ENCODE measurements at places on chromosomes 12 and 14.

- no peak for DNase-seq
Measured at GRCh38 chr12:111224186-111225066, 144.5 kb downstream of the PHETA1 start.

DNA sequence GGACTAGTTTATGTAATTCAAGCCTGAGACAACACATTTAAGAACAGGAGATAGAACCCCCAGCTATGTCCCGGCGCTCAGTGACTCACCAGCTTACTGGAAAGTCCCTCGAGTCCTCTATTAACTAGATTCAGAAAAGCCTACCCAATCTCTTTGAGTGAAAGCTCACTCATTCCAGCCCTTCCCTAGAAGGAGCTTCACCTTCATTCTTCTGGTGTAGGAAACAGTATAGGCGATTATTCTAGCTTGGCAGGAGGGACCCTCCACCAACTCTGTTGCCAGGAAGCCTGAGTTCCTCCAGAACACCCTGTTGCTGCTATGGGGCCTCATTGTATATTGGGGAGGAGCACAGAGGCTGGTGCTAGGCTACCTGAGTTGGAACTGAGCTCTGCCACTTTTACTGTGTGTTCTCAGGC is 57.2 kb upstream of the AEBP2 start:
- DNase-seq, result no peak

GRCh38 chr12:13504736-13505135 is 308.2 kb downstream of the EMP1 start:
- no peak for DNase-seq

DNA sequence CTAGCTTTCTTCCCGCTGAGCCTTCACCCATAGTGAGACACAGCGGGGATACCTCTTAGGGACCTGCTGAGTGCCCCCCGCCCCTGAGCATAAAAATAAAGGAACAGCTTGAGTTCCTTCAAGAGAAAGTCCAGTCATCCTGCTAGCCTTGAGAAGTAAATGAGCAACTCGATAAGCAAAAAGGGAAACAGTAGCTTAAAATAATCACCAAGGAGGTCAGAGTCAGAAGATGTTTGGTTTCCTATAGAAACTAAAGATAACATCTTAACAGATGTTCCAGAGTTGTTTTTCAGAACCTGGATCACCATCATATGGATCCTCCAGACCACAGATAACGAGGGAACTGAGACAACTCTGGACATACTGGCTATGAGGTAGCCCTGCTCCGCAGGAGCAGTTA is 94.0 kb downstream of the BCAT1 start:
- DNase-seq, result no peak

- DNase-seq, result no peak
Measured at GRCh38 chr14:55133416-55133815, 4.4 kb downstream of the LGALS3 start.

DNA sequence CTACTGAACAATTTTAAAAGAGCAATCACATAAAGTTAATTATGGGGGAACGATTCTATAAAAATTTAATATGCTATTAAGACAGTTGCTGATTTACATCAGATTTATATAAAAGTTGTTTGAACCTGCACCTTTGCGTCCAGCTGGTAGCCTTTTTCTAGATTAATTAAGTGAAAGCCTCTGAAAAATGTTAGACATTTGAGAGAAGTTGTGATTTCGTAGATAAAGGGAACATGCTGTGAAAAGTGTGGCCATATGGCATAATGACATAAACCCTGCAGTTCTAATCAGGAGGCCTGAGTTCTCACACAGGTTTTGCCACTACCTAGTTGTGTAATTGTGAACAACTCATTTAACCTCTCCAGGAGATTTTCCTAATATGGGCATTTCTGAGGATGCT is 187.2 kb downstream of the TMTC2 start:
- DNase-seq, result peak; percentile 58

- no peak for DNase-seq
Measured at GRCh38 chr14:61476754-61477410, 155.5 kb downstream of the PRKCH start.

- no peak for DNase-seq
Measured at GRCh38 chr12:110104188-110105094, 19.7 kb upstream of the IFT81 start.

DNA sequence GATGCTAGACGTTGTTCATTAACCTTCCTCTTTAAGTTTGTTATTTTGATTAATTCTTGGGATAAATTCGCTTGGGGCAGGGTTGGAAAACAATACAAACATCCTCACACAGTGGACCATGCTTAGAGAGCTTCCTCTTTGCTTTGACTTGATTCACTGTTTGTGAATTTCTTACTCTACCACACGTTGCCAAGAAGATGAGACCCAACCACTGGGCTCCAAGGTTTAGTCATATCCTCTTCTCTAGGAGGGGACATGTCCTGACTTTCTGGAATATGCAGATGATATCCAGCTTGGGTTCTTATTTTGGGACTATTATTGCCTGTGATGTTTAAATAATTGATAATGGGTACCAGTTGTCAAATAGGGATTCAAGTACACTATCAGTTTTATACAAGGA is 428.2 kb downstream of the ATP23 start:
- DNase-seq, result no peak

DNA sequence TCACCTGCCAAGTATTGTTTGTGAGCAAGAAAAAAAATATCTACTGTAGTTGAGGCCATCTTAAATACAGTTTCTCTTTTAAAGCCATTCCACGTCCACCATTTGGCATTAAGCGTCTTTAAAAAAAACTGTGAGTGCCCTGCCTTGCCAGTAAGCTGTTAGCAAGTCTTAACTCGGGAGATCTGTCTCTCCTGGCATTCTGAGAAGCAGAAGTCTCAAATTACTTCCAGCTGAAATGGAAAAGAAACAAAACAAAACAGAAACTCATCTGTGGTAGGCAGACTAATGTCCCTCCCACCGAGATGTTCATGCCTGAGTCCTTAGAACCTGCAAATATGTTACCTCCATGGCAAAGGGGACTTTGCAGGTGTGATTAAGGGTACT is 126.2 kb downstream of the CRADD start:
- DNase-seq, result no peak

GRCh38 chr14:86057018-86057667 is 527.2 kb downstream of the FLRT2 start:
- DNase-seq, result no peak

- no peak for DNase-seq
Measured at GRCh38 chr14:100677554-100678468, 48.9 kb upstream of the DLK1 start.

- no peak for DNase-seq
Measured at GRCh38 chr12:132070298-132070697, 73.8 kb downstream of the DDX51 start.

- no peak for DNase-seq
Measured at GRCh38 chr12:124520265-124520701, 47.1 kb downstream of the NCOR2 start.

DNA sequence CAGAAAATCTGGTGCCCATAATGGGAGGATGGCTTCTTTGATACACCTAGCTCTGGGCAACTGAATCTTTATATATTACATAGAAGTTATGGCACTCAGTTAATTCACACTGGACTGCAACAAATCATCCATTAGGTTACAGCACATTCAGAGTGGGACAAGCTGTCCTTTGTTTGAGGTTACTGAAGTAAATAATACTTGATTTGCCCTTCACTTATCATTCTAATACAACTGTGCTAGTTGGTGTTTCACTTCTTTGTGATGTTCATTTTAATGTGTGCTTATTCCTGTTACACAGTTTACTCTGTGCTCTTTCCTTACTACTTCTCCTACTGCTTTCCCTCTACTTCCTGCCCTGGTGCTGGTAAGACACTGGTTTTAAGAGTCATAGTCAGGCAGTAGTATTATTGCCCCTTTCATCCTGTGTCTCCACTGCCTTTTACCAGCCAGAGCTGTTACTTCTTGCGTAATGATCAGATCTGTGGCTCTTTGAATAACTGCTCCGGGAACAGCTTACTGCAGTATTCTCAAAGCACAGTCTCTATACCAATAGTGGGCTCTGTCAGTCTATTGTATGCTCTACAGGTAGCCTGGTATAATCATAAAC is 36.4 kb upstream of the GXYLT1 start:
- DNase-seq, result no peak

DNA sequence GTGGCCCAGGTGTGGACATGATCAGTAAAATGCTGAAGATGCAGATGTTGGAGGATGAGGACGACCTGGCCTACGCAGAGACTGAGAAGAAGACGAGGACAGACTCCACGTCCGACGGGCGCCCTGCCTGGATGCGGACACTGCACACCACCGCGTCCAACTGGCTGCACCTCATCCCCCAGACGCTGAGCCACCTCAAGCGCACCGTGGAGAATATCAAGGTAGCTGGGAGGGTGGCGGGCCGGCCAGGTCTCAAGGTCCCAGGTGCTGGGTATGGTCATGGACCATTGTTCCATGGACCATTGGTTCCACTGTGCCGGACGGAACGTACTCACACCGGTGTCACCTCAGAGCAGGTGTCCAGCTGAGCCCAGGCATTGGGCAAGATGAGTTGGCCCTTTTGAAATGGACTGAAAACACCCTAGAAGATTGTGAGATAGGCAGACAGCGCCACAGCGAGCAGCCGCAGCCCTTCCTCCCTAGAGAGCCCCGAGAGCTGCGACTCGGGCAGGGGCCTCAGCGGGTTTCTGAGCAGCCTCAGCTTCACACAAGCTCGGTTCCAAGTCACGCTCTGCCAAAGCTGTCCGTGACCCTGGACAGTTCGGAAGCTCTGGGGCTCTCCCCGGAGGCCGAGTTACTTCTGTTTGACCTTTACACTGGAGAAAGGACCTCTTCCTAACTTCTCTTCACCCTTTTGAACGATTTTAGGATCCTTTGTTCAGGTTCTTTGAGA is 38.9 kb downstream of the HSP90AA1 start:
- DNase-seq, result no peak

- no peak for DNase-seq
Measured at GRCh38 chr14:103704708-103705107, 10.5 kb downstream of the XRCC3 start.

DNA sequence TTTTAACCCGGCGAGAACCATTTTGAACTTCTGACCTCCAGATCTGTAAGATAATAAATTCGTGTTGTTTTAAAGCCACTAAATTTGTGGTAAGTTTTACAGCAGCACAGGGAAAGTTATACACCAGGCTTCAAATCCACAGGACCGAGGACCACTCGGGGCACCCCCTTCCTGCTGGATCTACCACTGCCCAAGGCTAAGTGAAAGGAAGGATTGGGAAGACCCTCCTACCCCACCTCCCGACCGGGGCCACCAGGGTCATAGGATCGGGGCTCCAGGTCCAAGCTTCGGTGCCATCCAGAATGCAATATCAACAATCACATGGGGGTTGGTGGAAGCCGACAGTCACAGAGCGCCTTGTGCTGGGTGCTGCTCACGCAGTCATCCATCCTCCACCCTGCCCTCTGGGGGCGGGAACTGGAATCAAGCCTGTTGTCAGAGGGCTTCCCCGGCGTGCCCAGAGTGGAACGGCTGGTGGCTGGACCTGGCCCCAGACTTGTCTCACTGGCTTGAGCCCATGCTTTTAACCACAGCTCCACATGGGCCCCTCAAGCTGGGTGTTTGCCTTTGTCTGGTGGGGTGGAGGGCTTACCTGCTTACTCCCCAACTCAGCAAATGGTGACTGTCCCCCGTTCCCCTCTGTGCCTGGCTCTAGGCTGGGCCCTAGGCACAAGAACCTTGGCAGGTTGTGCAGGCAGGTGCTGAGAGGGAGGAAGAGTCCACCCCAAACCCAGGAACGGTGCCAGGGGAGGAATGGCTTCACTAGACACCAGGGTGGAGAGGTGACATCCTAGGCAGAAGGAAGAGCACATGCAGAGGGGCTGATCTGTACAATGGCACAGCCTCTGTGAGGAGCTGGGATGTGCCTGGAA is 180.3 kb upstream of the RTL1 start:
- DNase-seq, result no peak

- no peak for DNase-seq
Measured at GRCh38 chr12:8855891-8856290, 33.5 kb downstream of the A2ML1 start.

GRCh38 chr12:11853126-11853525 is 203.7 kb downstream of the ETV6 start:
- no peak for DNase-seq

- DNase-seq, result peak; percentile 15
Measured at GRCh38 chr12:24551163-24551786, 397.6 kb downstream of the BCAT1 start.

GRCh38 chr12:3342051-3342450 is 149.0 kb upstream of the PRMT8 start:
- no peak for DNase-seq

GRCh38 chr12:127429551-127430285 is 837.3 kb upstream of the TMEM132C start:
- no peak for DNase-seq

DNA sequence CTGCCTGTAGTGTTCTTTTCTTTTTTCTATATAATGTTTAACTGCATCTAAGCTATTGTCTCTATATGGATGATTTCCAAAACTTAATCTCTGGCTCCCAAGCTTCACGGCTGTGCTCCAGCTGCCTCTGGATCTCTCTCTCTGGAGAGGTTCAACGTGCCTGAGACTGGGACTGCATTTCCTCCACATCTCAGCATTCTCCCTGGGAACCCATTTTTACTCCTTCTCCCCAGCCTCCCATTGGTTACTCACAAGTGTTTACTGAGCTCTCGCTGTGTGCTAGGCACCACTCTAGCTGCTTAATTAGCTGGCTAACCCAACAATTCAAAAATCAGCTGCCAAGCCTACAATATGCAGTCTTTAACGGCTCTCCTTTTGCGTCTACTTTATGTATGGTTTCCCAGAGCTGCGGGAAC is 34.7 kb downstream of the FBXL14 start:
- DNase-seq, result peak; percentile 49

DNA sequence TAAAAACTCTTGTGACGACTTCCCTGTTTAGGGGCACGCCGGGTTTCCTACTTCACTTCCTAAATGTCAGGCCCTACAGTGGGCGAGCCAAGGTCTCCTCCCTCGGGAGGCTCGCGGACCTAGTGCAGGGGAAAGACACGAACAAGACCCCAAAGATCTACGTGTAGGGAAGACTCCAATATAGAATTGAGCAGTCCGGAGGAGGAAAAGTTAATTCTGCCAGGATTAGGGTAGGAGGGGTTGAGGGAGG is 564 bp downstream of the ATXN3 start:
- DNase-seq, result no peak

DNA sequence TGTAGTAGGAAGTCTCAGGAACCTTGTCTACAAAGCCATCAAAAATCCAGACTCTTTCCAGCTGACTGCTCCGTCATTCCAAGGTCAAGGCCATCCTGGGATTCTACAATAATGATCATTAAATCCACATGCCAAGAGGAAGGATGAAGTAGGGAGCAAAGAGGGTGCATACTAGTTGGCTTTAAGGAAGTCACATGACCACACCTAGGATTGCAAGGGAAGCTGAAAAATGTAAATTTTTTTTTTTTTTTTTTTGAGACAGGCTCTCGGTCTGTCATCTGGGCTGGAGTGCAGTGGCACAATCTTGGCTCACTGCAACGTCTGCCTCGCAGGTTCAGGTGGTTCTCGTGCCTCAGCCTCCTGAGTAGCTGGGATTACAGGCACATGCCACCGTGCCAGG is 7.3 kb upstream of the MRPL42 start:
- DNase-seq, result no peak

- no peak for DNase-seq
Measured at GRCh38 chr14:50447461-50447860, 50.8 kb upstream of the CDKL1 start.

- DNase-seq, result no peak
Measured at GRCh38 chr12:90253674-90254181, 545.1 kb upstream of the ATP2B1 start.

All from NCI-H2081 treated with DMSO at 0.1 percent for 48 hours (cell line).